GM04504 (cell line): ENCODE measurements at places on chromosomes 13 and 19.

DNA sequence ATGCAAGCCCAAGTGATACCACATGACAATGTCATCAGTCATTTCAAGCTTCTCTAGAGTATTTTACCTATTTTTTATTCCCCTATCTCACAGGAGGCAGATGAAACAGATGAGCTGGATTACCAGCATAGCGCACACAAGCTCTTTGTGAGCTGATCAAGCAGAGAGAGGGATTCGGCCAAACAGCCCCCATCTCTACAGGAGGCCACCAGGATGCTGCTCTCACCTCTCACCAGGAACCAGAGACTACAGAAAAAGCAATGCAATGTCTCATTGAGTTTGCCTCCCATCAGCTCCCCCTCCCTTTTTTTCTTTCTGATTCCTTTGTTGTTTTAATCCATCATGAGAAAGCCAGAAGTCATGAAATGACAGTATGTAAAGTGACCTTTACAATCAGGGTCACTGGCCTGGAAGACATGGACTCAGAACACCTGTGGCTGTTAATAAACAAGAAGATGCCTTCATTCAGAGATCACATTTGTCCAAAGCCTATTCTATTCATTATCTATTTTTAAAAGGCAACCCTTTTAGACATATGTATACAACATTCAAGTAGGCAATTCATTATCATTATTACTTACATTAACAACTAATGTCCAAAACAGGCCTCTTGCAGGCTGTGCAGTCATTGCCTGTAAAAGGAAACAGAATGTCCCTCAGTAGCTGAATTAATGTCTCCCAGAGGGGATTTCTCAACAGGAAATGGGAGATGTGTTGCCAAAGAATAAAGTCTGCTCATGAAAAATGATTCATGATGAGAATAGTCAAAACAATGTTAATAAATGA is 656.6 kb downstream of the TBC1D4 start:
- peak; percentile 80 for DNase-seq

DNA sequence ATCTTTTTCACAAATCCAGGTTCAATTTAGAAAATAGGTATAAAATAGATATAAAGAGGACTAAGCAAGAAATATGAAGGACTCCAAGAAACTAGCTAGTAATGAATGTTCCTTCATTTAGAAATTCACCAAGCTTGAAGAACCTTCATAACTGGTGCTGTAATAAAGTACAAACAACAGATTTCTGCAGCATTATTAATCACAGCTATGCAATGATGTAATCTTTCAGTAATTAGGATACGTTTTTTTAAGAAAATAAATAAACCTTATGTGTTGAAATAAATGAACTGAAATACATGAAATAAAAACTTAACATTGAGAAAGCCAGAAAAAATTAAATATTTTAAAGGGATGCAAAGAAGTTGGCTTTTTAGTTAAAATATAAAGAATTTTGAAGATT is 236.1 kb downstream of the RGCC start:
- DNase-seq, result no peak

DNA sequence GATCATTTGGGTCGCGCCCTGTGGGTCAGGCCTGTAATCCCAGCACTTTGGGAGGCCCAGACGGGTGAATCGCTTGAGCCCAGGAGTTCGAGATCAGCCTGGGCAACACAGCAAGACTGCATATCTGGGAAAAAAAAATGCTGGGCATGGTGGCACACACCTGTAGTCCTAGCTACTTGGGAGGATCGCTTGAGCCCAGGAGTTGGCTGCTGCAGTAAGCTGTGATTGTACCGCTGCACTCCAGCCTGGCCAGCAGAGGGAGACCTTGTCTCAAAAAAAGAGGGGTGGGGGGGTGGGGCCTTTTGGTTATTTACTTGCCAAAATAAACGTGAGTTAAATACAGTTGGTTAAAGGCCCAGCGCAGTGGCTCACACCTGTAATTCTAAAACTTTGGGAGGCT is 9.8 kb upstream of the ZNF544 start:
- no peak for DNase-seq

GRCh38 chr19:6424195-6424938 is at the start of gene KHSRP:
KHSRP (minus strand) TSS chr19:6424811; CDS start chr19:6424701, 110 bp downstream.
- DNase-seq, result no peak

DNA sequence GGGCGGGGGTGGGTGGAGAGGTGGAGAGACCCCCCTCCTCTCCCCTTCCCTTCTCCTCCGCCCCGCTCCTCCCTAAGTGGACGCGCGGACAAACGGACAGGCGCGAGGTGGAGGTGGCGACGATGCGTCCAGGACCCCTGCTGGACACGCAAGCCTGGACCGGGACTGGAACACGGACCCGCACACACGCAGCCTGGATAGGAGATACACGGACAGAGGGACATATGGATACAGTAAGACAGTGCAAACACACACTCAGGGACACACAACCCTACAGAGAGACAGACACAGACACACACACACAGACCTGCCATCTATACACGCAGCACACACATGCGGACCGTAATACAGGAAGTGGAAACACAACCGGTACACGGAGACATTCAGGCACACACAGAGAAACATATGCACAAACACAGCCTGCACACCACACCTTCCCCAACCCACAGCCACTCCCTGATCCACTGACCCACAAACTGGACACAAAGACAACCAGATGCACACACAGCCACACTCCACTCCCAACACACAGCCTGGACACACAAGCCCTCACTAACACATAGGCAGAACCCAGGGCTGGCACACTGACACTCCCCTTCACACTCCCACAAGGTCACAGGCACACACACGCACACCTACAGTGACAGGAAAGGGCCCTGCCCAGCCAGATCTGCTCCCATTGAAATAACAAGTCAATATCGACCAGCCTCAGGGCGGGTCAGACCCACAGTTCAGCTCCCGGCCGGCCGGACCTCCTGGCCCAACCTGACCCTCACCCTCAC is 696 bp upstream of the ERFL start:
- no peak for DNase-seq

DNA sequence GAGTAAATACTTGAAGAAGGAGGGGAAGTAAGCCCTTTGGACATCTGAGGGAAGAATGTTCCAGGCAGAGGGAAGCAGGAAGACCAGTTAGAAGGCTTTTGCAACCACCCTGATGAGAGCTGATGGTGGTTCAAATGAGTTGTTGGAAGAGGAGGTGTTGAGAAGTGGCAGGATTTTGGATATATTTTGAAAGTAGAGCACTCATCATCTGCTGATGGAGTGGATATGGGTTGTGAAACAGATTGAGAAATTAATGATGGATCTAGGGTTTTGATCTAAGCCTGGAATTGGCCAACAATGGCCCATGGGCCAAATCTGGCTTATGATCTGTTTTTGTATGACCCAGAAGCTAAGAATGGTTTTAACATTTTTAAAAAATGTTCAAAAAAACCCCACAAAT is 230.7 kb downstream of the NDFIP2 start:
- no peak for DNase-seq

DNA sequence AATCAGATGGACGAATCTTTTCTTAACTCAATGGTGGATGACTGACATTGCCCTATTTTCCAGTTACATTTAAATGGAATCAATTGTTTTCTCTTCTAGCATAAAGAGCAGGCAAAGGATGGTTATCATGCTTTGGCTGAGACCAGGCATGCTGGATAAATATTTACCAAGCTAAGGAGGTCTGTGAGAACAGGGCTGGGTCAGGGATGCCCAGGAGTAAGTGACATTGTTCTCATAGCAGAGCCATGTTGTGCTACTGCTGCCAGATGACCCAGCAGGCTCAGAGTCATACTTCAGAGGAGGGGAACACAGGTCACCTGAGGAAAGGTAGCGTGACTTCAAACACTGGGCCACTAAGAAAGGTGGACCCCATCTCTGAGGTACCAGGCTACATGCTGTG is 116.0 kb upstream of the RNF113B start:
- DNase-seq, result no peak

- no peak for DNase-seq
These were observed 123.1 kb downstream of the SPRY2 start for GRCh38 chr13:80217614-80218456.

GRCh38 chr19:45253396-45254027 is 2.4 kb downstream of the MARK4 start:
- no peak for DNase-seq

- DNase-seq, result no peak
These were observed 21.7 kb upstream of the DOCK9 start for GRCh38 chr13:98999639-98999952.

DNA sequence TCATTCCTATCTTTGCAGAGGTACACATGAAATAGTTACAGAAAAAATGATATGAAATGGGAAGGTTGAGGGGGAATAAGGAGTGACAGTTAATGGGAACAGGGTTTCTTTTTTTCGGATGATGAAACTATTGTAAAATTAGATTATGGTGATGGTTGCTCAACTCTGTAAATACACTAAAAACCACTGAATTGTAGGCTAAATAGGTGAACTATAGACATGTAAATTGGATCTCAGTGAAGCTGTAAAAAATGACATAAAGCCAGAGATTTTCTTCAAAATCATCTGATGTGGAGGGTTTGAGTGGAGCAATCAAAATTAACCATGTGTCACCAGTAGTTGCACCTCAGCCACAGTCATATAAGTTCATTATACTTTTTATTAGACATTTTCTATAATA is 6.6 kb upstream of the FLT3 start:
- no peak for DNase-seq

- DNase-seq, result no peak
These were observed 15.0 kb upstream of the ALOX5AP start for GRCh38 chr13:30720172-30720869.
